CD4-positive, alpha-beta T cell treated with Interleukin-17A for 1 hour (primary cell): ENCODE measurements at places on chromosomes 4 and X.

- DNase-seq, result no peak
Observed at GRCh38 chrX:51847463-51847862, 46.0 kb upstream of the MAGED1 start.

DNA sequence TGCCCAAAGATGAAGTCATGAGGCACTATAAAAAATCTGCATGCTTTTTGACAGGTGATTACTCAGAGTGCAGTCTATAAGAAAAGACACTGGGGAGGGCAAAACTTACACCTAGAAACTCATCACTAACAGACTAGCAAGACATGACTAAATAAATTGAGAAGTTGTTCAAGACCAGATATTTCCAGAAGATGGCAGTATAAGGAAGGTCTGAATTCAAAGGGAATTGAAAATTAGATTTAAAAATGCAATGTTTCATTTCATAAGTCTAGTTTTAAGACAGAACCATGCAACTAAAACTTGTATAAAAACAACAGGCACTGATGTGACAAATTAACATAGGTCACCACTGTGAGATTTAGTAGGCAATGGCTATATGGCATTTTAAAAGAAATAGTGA is 232.5 kb upstream of the POF1B start:
- DNase-seq, result no peak

DNA sequence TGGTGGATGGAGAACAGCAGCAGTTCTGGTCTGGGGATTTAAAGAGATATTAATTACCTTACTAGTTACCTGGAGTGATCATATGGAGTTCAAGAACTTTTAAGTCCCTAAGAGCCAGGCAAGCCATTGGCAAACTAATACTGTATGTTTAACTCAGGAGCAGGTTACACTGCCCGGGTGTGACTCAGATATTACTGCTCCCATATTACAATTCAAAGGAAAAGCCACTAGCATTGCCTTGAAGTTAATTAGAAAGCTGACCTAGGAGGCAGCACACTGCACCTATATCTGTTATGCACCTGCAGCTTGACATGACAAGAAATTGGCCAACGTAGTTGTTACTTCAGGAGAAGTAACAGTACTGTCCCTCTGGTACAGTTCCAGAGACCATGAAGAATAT is 47.2 kb downstream of the GRK4 start:
- DNase-seq, result no peak

DNA sequence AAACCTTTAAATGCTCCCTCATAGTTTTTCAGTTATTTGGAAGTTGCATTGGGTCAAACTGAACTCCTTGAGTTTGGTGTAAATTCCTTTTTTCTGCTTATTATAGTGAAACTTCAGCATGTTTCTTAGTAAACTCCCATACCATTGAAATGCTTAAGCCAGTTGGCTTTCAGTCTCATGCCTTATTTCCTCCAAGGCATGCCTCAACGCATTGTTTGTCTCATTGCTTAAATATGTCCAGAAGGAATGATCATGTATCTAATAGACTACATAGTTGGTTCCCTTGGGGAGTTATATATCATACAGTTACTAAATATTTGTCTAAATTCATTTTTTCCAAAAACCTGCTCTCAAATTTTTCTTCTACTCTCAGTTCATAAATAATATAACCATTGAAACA is 114.0 kb downstream of the STOX2 start:
- DNase-seq, result no peak

GRCh38 chrX:120446498-120446897 is 22.6 kb downstream of the LAMP2 start:
- no peak for DNase-seq

DNA sequence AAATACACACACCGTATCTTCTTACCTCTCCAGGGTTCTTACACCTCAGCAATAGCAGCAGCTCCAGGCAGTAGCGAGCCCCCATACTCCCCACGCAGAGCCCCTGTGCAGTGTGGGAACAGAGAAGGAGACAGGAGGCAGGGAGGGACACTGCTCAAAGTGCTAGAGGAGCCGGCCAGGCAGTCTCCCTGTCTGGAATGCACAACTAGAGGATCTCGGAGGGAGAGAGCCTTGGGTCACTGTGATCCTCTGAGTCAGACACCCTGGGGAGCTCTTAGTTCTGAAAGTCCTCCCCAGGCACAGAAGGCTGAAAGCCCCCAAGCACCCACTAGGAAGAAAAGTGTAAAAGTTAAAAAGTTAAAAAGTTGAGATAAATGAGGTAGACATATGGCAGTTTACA is 16.0 kb downstream of the AMELX start:
- DNase-seq, result no peak

DNA sequence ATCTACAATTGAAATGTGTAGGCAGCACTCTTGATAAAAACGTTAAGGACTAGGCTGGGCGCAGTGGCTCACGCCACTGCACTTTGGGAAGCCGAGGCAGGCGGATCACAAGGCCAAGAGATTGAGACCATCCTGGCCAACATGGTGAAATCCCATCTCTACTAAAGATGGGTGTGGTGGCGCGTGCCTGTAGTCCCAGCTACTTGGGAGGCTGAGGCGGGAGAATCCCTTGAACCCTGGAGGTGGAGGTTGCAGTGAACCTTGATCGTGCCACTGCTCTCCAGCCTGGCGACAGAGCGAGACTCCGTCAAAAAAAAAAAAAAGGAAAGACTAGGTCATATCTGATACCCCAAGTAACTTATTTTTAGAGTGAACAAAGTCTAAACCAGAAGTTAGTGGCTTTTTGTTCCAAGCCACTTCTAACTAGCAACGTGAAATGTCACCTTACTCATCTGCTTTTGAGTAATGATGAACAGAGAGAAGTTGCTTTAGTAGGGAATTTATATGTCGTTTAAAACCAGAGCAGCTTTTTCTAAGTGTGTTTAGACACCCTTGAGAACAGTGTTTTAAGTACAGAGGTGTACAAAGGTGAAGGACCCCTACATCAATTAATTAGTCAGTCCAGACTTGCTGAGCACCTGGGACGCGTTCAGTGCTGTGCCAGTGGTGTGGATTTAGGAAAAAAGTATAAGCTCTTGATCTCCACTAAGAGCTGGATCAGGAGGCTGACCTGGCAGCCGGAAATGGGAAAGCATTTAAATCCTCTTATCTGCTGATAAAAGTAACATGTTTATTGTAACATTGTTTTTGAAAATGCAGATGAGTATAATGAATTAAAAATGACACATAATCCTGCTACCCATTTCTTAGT is 23.5 kb downstream of the SPRY1 start:
- no peak for DNase-seq

DNA sequence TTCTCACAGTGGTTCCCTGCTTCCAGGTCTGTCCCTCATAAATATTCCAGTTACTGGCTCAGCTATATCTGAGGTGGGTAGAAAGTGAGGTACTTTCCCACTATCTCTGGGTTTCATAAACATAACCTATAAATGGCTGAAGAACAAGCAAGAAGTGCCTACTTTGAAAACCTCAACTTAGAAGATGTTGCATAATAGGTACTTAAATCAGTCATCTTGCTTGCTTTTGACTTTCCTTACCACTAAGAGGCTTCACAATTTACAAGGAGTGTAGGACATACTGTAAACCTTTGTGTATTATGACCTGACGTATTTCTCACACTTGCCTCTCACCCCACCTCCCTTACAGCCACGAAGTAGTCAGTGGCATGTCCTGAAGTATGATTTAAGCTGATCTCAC is 145.9 kb downstream of the PCDH19 start:
- no peak for DNase-seq

GRCh38 chr4:175584172-175584571 is 227.9 kb downstream of the GPM6A start:
- DNase-seq, result no peak

- no peak for DNase-seq
Observed at GRCh38 chrX:1511829-1512228, 25.2 kb downstream of the P2RY8 start.

DNA sequence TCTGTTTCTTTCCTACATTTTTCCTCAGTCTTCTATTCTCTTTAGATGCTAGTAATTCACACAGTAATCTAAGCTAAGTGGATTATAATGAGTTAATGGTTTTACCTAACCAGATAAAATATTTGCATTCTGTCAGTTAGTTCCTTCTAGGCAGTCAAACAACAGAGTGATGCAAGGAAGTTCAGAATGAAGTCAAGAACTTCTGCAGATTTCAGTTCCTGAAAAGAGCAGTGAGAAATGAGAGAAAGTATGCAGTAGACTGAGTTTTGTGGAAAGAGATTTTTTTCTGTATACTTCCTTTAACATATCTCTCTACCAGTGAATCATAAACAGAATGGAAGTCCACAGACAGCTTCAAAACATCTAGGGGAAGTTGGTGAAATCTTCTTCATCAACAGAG is 774.0 kb upstream of the POU3F4 start:
- DNase-seq, result no peak

DNA sequence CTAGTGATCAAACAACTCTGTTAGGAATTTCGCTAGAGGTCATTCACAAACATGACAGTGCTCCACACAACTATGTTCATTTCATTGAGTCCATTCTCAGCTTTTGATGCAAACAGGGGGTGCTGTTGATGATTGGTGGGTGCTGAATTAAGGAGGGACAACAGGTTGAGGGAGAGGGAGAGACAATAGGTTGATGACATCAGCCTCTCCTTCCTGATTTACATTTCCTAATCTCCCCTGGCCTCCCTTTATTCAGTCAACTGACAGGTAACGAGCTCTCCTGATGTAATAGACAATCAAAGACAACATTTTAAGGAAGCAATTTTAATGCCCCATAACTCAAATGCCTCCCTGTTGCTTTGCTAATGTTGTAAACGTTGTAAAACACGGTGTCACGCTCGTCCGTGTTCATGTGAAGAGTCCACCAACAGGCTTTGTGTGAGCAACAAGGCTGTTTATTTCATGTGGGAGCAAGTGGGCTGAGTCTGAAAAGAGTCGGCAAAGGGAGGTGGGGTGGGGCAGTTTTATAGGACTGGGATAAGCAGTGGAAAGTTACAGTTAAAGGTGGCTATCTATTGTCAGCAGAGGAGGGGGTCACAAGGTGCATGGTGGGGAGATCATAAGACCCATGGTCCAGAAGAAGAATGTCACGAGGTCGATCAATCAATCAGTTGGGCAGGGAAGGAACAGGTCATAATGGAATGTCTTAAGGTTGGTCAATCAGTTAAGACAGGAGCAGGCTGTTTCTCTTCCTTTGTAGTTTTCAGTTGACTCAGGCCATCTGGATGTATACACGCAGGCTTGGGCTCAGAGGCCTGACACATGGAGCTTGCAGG is 4.8 kb upstream of the GAR1 start:
- DNase-seq, result no peak

GRCh38 chrX:9662148-9662547 is 103.5 kb downstream of the GPR143 start:
- DNase-seq, result no peak

GRCh38 chrX:86507331-86507730 is 359.1 kb downstream of the DACH2 start:
- no peak for DNase-seq

DNA sequence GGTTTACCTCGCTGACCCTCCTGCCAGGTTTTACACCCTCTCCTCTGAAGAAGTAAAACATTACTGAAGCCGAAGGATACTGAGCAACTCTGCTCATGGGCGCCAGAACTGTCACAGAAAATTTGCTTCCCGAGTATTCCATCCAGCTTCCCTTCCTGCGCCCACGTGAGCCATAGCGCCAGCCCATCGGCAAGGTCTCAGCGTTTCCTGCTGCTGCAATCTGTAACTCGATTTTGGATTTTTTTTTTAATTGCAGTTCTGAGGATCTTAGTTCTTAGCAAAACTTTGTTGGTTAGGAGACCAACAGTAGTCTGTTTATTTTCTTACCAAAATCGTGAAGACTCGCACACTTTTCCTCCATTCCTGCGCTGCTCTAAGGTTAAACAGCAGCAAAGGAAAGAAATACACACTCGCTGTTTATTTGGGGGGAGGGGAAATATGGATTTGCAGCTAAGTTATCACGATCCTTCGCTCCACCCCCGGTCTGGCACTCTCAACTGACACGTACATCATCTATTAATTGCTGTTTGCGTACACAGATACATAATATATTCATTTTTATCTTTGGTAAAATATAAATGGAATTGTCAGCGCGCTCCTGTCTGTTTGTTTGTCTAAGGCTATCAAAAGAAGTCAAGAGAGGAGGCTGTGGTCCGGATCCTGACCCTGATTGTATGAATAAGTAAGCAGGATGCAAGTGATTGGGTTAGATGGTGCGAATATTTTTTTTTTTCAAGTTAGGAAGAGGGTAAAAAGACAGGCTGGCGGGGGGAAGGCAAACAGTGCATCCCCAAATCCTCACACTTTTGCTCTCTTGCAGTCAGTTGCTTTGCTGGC is at the start of gene TLL1:
TSS of gene TLL1 (plus strand) at position 777 of the 837 bp plus-strand sequence. CDS start 668 bp downstream, outside the sequence.
- DNase-seq, result no peak

GRCh38 chrX:72280321-72280845 is 3.3 kb upstream of the RPS4X start:
- no peak for DNase-seq

- DNase-seq, result no peak
Observed at GRCh38 chr4:149101649-149102048, 659.4 kb upstream of the NR3C2 start.

DNA sequence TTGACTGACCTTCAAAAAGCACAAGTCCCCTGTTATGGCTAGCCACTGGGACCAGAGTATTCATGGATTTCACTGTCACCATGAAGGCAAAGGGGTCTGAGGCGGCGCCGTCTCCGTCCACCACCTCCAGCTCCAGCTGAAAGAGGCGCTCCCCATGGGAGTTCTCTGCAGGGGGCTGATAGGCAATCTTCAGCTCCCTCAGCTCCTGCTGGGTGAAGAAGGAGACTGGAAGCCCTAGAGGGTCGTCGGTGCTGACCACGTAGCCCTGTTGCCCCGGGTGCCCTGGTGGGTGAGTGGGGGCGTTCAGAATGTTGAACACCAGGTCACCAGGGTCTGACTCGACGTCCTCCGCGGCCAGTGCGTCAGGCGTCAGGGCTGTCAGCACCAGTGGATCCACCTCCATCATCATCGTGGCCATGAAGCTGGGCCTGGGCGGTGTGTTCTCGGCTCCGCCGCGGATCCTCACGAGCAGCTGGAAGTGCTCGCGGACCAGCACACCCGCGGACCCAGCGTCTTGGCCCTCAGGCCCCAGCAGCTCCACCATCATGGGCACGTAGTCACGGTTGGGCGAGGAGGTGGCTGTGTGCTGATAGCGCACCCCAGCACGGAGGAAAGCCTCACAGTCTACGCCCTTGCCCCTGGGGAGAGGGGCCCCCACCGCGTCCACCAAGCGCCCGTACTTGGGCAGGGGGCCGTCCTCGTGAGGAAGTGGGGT is 987 bp downstream of the FREM3 start:
- no peak for DNase-seq

- DNase-seq, result no peak
Observed at GRCh38 chr4:100372432-100372831, 145.4 kb downstream of the EMCN start.

- no peak for DNase-seq
Observed at GRCh38 chr4:31645236-31645635, 925.1 kb downstream of the PCDH7 start.

- no peak for DNase-seq
Observed at GRCh38 chrX:155065035-155065734, 5.8 kb downstream of the CMC4 start.

- peak; percentile 70 for DNase-seq
Observed at GRCh38 chrX:9342561-9343051, 122.3 kb upstream of the TBL1X start.

DNA sequence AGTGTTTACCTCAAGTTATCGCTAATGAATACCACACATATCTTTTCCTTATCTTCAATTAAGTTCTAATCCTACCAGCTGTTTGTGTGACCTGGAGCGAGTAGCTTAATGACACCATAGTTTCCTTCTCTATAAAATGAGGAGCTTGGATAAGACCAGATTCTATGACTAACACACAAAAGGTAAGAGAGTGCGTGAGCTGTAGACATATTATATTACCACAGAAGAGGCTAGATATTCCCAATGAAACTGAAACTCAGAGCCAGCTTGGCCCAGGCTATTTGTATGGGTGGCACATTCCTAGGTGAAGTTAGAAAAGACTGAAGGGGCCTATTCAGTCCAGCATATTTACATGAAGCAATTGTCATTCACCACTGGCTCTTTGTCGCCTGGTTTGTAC is 30.2 kb downstream of the ASB5 start:
- DNase-seq, result no peak
